ENCODE measurements at places on chromosomes 7 and 10.

DNA sequence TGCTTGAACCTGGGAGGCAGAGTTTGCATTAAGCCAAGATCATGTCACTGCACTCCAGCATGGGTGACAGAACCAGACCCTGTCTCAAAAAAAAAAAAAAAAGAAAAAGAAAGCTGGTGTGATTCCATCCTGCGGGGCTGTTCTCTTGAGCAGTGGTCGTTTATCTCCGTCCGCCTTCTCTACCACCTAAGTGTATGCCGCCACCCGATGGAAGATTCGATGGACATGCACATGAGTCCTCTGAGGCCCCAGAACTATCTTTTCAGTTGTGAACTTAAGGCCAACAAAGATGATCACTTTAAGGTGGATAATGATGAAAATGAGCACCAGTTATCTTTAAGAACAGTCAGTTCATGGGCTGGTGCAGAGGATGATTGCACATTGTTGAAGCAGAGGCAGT is 65.7 kb downstream of the ABRAXAS2 start:
- no peak overlapping the region for H3K4me3 ChIP-seq
- H3K27ac ChIP-seq: no peak overlapping the region
- no peak for DNase-seq
- H3K27me3 ChIP-seq: no peaks in the 10 kb centered on the region
- H3K36me3 ChIP-seq: no peaks in the 10 kb centered on the region

- H3K36me3 ChIP-seq: no peaks in the 10 kb centered on the region
- DNase-seq: no peak
- H3K27ac ChIP-seq: no peak overlapping the region
Observed at GRCh38 chr7:37349979-37350590, 98.6 kb downstream of the ELMO1 start.

GRCh38 chr10:12481924-12482323 is 132.6 kb downstream of the CAMK1D start:
- H3K27me3 ChIP-seq: no peaks in the 10 kb centered on the region
- no peak overlapping the region for H3K4me3 ChIP-seq
- H3K4me1 ChIP-seq: peaks cover 12% of the 10 kb centered on the region

GRCh38 chr10:35572583-35572982 is 32.6 kb upstream of the GJD4 start:
- no peak overlapping the region for H3K4me3 ChIP-seq
- H3K4me1 ChIP-seq: no peaks in the 10 kb centered on the region
- no peak overlapping the region for H3K27ac ChIP-seq

GRCh38 chr7:135710417-135711138 is 17.4 kb downstream of the SLC13A4 start:
- H3K4me3 ChIP-seq: no peak overlapping the region
- no peaks in the 10 kb centered on the region for H3K27me3 ChIP-seq
- no peak overlapping the region for H3K27ac ChIP-seq
- no peak for DNase-seq

Data from CD8-positive, alpha-beta memory T cell (primary cell).